Smooth muscle cell of the pulmonary artery (primary cell): ENCODE measurements at places on chromosomes 1 and 21. TPM values are rescaled to one million over a fixed set of nuclear protein-coding genes. Genes with fewer than 3 reads are reported as not detected.

The LIPI gene
- total RNA-seq = not detected in 2 replicates

The FOXO6 gene
- 0.10 TPM in 1 of 2 replicates, not detected in the other for total RNA-seq

The OR14K1 gene
- total RNA-seq = not detected in 2 replicates

The ACBD3 gene
- 61.8 and 76.7 TPM in 2 replicates for total RNA-seq

The CHI3L2 gene
- 6.0 and 13.9 TPM in 2 replicates for total RNA-seq

The RAB25 gene
- total RNA-seq = not detected in 2 replicates
